ENCODE measurements at places on chromosomes 16 and 17. TPM values are rescaled to one million over a fixed set of nuclear protein-coding genes. Genes with fewer than 3 reads are reported as not detected.

The BAHCC1 gene
- total RNA-seq: 18.2 TPM

The AP2B1 gene
- total RNA-seq: 127 TPM

The SEZ6L2 gene
- total RNA-seq: 16.5 TPM

The CCL14 gene
- not detected for total RNA-seq

The NRN1L gene
- not detected for total RNA-seq

The ACE gene
- total RNA-seq: 0.72 TPM

The PRPF8 gene
- total RNA-seq: 276 TPM

The RARA gene
- 30.2 TPM for total RNA-seq

The PYDC1 gene
- not detected for total RNA-seq

The SLC6A4 gene
- 0.08 TPM for total RNA-seq

The HEATR9 gene
- total RNA-seq: not detected

The RAB26 gene
- 1.8 TPM for total RNA-seq

The MMP25 gene
- 0.67 TPM for total RNA-seq

The MYH2 gene
- total RNA-seq: not detected

The IKZF3 gene
- total RNA-seq: not detected

The CYBC1 gene
- 55.6 TPM for total RNA-seq

The CPHXL2 gene
- total RNA-seq: not detected

The KIFC3 gene
- total RNA-seq: 192 TPM

The KRTAP4-1 gene
- total RNA-seq: 0.32 TPM

The FAM20A gene
- total RNA-seq: not detected

The CTF1 gene
- 0.23 TPM for total RNA-seq

The ACSM2A gene
- not detected for total RNA-seq

The TP53TG3B gene
- 0.37 TPM for total RNA-seq

The TP53 gene
- total RNA-seq: 55.2 TPM

The USP6 gene
- 0.02 TPM for total RNA-seq

The TMEM235 gene
- total RNA-seq: not detected

The ZFHX3 gene
- 7.6 TPM for total RNA-seq

The PIGQ gene
- total RNA-seq: 28.6 TPM

The NOXO1 gene
- 0.27 TPM for total RNA-seq

The ZMYND15 gene
- total RNA-seq: 0.55 TPM

The SLC13A5 gene
- 0.15 TPM for total RNA-seq

The FOXF1 gene
- total RNA-seq: not detected

The KRT24 gene
- not detected for total RNA-seq

The SHCBP1 gene
- total RNA-seq: 37.2 TPM

The CHTF18 gene
- 28.7 TPM for total RNA-seq

The ATP2C2 gene
- 0.28 TPM for total RNA-seq

The ITGB3 gene
- total RNA-seq: 5.7 TPM

The ODAD4 gene
- 1.1 TPM for total RNA-seq

The SOX9 gene
- total RNA-seq: 13.7 TPM

The SCIMP gene
- not detected for total RNA-seq

The CCL1 gene
- total RNA-seq: not detected

The TP53TG3 gene
- 0.57 TPM for total RNA-seq

The RAD51D gene
- 32.7 TPM for total RNA-seq

The PER1 gene
- 3.5 TPM for total RNA-seq

The FTSJ3 gene
- 61.0 TPM for total RNA-seq

The PVALEF gene
- not detected for total RNA-seq

The OR1A1 gene
- not detected for total RNA-seq

The PAGR1 gene
- 48.8 TPM for total RNA-seq

The NEK8 gene
- 4.4 TPM for total RNA-seq

The GGT6 gene
- not detected for total RNA-seq

The ZP2 gene
- not detected for total RNA-seq

The OR4D1 gene
- total RNA-seq: 0.03 TPM

The SLC16A11 gene
- not detected for total RNA-seq

The KRTAP9-7 gene
- not detected for total RNA-seq

All from A549 treated with CpdA at 1 μM for 4 hours (cell line).